Endothelial cell of coronary artery (primary cell): ENCODE measurements at places on chromosomes 2 and 18. TPM values are rescaled to one million over a fixed set of nuclear protein-coding genes. Genes with fewer than 3 reads are reported as not detected.

CDH20 gene
- 2.8 TPM in 1 of 2 replicates, not detected in the other for total RNA-seq

CD28 gene
- under 0.01 TPM in 2 replicates for total RNA-seq

KIF1A gene
- 0.09 TPM in 1 of 2 replicates, not detected in the other for total RNA-seq

HJURP gene
- total RNA-seq: 7.9 and 19.0 TPM in 2 replicates

PHOSPHO2 gene
- total RNA-seq: 1.4 and 2.3 TPM in 2 replicates
